Jurkat, Clone E6-1 (cell line): ENCODE measurements at places on chromosomes 2 and 18.

- DNase-seq = no peak
Measured at GRCh38 chr18:54387631-54388030, 29.9 kb downstream of the C18orf54 start.

DNA sequence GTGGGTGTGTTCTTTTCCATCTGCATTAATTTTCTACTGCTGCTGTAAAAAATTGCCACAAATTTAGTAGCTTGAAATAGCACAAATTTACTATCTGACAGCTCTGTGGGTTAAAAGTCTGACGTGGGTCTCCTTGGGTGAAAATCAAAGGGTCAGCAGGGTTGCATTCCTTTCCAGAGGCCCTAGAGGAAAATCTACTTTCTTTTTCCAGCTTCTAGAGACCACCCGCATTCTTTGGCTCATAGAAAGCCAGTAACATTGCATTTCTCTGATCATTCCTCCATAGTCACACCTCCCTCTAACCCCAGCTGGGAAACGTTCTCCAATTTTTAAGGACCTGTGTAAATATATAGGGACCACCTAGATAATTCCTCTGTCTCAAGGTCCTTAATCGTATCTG is 128.8 kb downstream of the ATL2 start:
- DNase-seq = no peak

DNA sequence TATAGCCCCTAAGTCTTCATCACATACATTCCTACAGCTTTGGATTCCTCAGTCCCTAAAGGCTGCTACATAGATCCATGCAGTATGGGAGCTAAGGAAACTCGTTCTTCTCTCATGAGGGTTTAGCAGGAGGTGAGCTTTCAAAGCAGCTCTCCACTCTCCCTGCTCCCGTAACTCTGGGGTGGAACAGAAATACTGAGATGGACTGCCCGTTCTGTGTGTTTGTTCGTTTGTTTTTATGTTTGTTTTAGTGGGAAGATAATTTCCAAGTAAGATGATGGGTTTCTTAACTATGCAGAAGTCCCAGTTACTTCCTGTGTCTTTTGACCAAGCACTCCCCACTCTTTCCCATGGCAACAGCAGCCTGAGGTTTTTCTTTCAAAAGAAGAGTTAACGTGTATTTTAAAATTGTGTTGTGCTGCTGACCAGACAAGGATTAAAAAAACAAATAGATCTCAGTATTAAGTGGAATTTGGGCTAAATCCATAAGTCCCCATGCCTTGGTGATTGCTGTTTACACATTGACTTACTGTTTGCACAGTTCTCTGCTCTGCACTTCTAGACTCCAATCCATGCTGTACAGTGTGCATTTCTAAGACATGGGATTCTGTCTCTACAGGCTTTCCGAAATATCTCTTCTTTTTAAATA is 156.4 kb upstream of the SH3BP4 start:
- DNase-seq = no peak

- peak; percentile 74 for DNase-seq
Measured at GRCh38 chr2:29011418-29012060, 30.4 kb downstream of the TOGARAM2 start.

GRCh38 chr2:95383635-95384027 is 18.9 kb upstream of the FAHD2A start:
- no peak for DNase-seq

DNA sequence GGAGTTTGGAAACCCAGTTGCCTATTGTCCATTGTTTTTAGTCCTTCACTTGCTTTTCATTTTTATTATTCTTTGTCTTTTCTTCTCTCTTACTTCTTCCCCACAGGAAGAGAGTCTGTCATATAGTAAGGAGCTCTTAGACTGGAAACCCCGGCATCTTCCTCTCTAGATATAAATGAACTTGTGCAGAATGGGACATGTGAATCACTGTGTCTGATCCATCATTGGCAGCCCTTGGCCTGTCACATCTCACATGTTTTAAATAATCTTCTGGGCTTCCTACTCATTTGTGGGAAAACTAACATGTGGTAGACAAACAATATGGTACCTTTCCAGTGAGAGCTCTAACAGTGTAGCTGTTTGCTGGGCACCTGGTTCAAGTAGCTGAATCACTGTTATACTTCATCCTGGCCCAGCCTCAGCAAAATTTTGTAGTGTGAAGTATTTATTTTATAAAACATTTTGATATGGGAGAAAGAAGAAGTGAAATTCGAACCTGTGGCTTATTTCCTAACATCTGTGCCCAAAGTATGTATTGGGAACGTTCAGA is 112.8 kb downstream of the PHLPP1 start:
- no peak for DNase-seq

GRCh38 chr2:42249887-42250286 is 80.7 kb downstream of the EML4 start:
- DNase-seq = no peak

DNA sequence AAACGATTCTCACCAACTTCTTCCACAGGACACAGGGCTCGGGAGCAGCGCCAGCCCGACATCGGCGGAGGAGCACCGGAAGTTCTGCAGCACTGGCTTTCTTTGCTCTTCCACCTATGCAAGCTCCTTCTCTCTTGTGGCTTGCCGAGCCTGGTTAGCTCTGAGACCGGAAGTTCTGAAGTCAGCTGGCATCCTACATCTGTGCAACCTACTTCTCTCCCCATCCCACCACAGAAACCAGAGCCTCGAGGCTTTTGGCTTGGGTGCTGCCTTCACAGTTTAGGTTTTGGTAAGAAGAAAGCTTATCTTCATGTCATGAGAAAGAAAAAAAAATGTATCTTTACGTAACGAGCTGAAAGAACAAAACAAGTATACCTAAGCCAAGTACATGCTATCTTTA is 111.7 kb downstream of the ANKRD44 start:
- peak; percentile 100 for DNase-seq

- DNase-seq = peak; percentile 14
Measured at GRCh38 chr2:159035790-159036411, 67.5 kb downstream of the TANC1 start.

DNA sequence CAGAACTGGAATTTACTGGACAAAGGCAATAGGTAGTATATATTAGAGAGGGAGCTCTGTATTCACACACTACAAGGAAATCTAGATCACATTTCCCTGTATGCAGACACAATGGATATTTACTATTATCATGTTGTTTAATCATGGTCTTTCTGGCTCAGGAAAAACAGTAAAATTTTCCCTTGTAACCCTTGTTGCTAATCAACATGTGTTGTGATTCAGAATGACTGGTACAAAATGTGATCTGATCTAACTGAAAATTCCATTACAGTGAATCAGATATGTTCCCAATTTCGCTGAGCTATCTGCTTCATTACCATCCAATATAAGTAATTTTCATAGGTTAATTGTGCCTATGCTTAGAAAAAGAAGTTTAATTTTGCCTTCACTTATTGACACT is 1109.7 kb downstream of the LRP1B start:
- no peak for DNase-seq

DNA sequence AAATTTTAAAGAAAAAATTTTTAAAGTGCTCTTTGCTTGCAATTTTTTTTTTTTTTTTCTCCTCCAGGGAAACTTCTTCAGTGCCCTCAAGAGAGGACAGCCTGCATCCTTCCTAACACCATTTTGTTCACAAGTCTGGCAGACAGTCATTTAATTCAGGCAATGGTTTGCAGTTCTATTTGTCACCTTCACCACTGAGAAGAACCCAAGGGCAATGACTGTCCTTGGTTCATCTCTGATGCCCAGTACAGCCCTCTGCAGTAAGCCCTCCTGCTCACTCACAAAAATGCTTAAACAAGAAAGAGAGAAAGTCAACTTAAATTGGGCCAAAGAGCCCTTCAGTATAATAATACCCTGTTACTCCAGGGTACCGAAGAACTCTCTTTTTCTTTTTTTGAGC is 52.4 kb downstream of the TGFA start:
- DNase-seq = no peak

GRCh38 chr2:159921752-159922404 is 123.9 kb upstream of the CD302 start:
- DNase-seq = peak; percentile 5

DNA sequence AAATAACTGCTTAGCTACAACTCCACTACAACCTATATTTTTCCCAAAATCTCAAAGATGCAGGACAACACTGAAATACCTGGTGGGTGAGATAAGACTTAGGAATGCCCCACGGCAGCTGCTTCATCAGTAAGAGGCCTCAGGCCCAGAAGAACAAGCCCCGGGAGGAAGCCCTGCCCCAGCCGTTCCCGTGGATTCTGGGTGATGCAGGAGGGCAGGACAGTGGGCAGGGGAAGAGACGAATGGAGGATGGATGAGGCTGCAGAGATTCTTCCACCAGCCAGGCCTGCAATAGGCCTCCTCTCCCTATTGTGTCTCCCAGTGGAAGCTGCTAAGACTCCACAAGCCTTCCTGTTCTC is 197.9 kb upstream of the HDAC4 start:
- DNase-seq = no peak

DNA sequence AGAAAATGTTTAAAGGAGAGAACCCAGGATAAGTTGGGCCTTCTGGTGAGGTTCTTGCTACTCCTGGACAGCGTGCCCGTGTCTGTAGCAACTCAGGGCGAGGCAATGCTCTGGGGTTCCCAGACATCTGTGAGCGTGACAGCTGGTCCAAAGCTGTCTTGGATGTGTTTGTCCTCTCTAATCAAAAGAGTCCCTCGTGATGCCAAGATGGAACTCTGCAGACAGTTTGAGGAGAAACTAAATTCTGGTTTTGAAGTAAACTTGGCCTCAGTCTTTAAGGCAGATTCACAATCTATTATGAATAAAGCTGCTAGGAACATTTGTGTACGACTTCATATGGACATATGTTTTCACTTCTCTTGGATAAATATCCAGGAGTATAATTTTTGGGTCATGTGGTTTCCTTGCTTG is 47.3 kb downstream of the TMEM17 start:
- DNase-seq = no peak

GRCh38 chr18:31393286-31393685 is 16.7 kb downstream of the DSG4 start:
- no peak for DNase-seq

- DNase-seq = no peak
Measured at GRCh38 chr18:26711756-26712155, 153.8 kb downstream of the AQP4 start.

GRCh38 chr2:183666031-183666430 is 541.8 kb downstream of the NUP35 start:
- DNase-seq = no peak

GRCh38 chr18:73381016-73381698 is 513.4 kb upstream of the NETO1 start:
- no peak for DNase-seq

GRCh38 chr2:126227250-126227649 is 428.7 kb upstream of the GYPC start:
- DNase-seq = no peak

- DNase-seq = no peak
Measured at GRCh38 chr18:56853961-56854360, 202.8 kb downstream of the WDR7 start.

DNA sequence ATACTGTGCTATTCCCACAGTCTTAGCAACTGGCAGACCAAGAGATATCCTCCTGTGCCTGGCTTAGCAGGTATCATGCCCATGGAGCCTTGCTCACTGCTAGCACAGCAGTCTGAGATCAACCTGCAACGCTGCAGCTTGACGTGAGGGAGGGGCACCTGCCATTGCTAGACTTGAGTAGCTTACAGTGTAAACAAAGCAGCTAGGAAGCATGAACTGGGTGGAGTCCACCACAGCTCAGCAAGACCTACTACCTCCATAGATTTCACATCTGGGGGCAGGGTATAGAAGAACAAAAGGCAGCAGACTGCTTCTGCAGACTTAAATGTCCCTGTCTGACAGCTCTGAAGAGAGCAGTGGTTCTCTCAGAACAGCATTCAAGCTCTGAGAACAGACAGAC is 74.8 kb downstream of the AKAIN1 start:
- DNase-seq = no peak

GRCh38 chr2:17540093-17540812 is at the start of gene VSNL1:
VSNL1 (plus strand) TSS chr2:17540696; CDS start chr2:17592075, 51,379 bp downstream.
- DNase-seq = no peak

- no peak for DNase-seq
Measured at GRCh38 chr2:17620841-17621240, 80.3 kb downstream of the VSNL1 start.

- no peak for DNase-seq
Measured at GRCh38 chr2:188751816-188752215, 222.4 kb upstream of the COL3A1 start.

- DNase-seq = no peak
Measured at GRCh38 chr18:79627750-79628294, 51.8 kb upstream of the CTDP1 start.
